ENCODE measurements at places on chromosomes 16 and 17. TPM values are rescaled to one million over a fixed set of nuclear protein-coding genes. Genes with fewer than 3 reads are reported as not detected.

PLA2G10 gene
- total RNA-seq, result 0.37 TPM

PRSS36 gene
- total RNA-seq, result 1.2 TPM

WFDC1 gene
- 0.05 TPM for total RNA-seq

C16orf96 gene
- 0.06 TPM for total RNA-seq

ANKFN1 gene
- total RNA-seq, result not detected

B3GNT9 gene
- total RNA-seq, result 9.9 TPM

SMTNL2 gene
- total RNA-seq, result 0.28 TPM

PRSS21 gene
- total RNA-seq, result not detected

RASD1 gene
- 6.2 TPM for total RNA-seq

PARD6A gene
- total RNA-seq, result 1.7 TPM

ABCC12 gene
- 0.05 TPM for total RNA-seq

C17orf113 gene
- 0.97 TPM for total RNA-seq

VAT1 gene
- total RNA-seq, result 244 TPM

ACE gene
- 3.4 TPM for total RNA-seq

SOX9 gene
- total RNA-seq, result 12.2 TPM

SMIM36 gene
- not detected for total RNA-seq

CSHL1 gene
- not detected for total RNA-seq

GJC1 gene
- 24.4 TPM for total RNA-seq

LPO gene
- total RNA-seq, result 0.06 TPM

SLC6A2 gene
- 0.07 TPM for total RNA-seq

DHRS11 gene
- total RNA-seq, result 8.7 TPM

NME3 gene
- 32.3 TPM for total RNA-seq

PHLPP2 gene
- total RNA-seq, result 10.4 TPM

PRR15L gene
- 3.0 TPM for total RNA-seq

CHP2 gene
- total RNA-seq, result not detected

KRTAP3-2 gene
- not detected for total RNA-seq

TMC8 gene
- total RNA-seq, result 0.18 TPM

EDC4 gene
- 60.7 TPM for total RNA-seq

KRT23 gene
- 0.17 TPM for total RNA-seq

NUDT21 gene
- total RNA-seq, result 134 TPM

SLC5A2 gene
- total RNA-seq, result 0.18 TPM

GUCY2D gene
- total RNA-seq, result 0.62 TPM

HOXB4 gene
- total RNA-seq, result 0.13 TPM

DCTN5 gene
- 76.6 TPM for total RNA-seq

SLC39A11 gene
- 15.9 TPM for total RNA-seq

NOS2 gene
- 0.33 TPM for total RNA-seq

ZC3H18 gene
- total RNA-seq, result 56.3 TPM

OR1F1 gene
- 0.29 TPM for total RNA-seq

JPH3 gene
- 1.7 TPM for total RNA-seq

CES5A gene
- not detected for total RNA-seq

NPIPA2 gene
- total RNA-seq, result 1.8 TPM

FAAP100 gene
- 16.1 TPM for total RNA-seq

ABCC3 gene
- total RNA-seq, result 124 TPM

CDC27 gene
- 85.4 TPM for total RNA-seq

CD300LB gene
- 0.09 TPM for total RNA-seq

KRTAP1-5 gene
- not detected for total RNA-seq

TP53TG3F gene
- total RNA-seq, result 0.06 TPM

KRTAP4-9 gene
- total RNA-seq, result not detected

LITAFD gene
- not detected for total RNA-seq

TNK1 gene
- 1.3 TPM for total RNA-seq
